ENCODE measurements at places on chromosomes 5 and 9. TPM values are rescaled to one million over a fixed set of nuclear protein-coding genes. Genes with fewer than 3 reads are reported as not detected.

TERT gene
- polyA plus RNA-seq, result 0.22 TPM

ALDOB gene
- polyA plus RNA-seq, result 1,095 TPM

SPATA31C1 gene
- polyA plus RNA-seq, result 0.82 TPM

GKAP1 gene
- 17.1 TPM for polyA plus RNA-seq

FOXD4L3 gene
- polyA plus RNA-seq, result not detected

ZNF608 gene
- polyA plus RNA-seq, result 51.1 TPM

CHMP5 gene
- polyA plus RNA-seq, result 140 TPM

AQP7 gene
- 17.9 TPM for polyA plus RNA-seq

HRH2 gene
- polyA plus RNA-seq, result 2.5 TPM

SLC25A2 gene
- polyA plus RNA-seq, result not detected

PWWP2A gene
- polyA plus RNA-seq, result 34.3 TPM

ARL14EPL gene
- not detected for polyA plus RNA-seq

STPG3 gene
- 2.3 TPM for polyA plus RNA-seq

PCDHGC4 gene
- 3.4 TPM for polyA plus RNA-seq

BTNL3 gene
- polyA plus RNA-seq, result not detected
